ENCODE measurements at places on chromosomes 7 and 10.

GRCh38 chr7:128000854-128001265 is 30.4 kb downstream of the LRRC4 start:
- no peak for DNase-seq

DNA sequence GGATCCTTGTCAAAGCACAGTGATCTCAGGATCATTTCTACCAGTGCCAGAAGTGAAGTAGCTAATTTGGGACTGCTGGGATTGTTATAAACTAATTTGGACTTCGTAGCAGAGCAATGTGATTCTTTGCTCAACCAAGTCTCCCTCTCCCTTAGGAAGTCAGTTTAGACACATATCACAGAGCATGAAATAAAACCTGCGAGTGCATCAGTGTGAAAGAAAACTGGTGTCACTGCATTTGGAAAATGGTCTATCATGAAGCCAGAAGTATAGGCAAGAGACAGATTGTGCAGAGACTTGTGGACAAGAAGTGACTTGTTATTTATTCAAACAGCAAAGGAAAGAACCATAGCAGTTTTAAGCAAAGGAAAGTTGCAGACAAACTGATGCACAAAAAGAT is 560.5 kb upstream of the NRG3 start:
- no peak for DNase-seq

GRCh38 chr10:7335977-7336376 is 74.9 kb downstream of the SFMBT2 start:
- DNase-seq, result no peak

- DNase-seq, result no peak
Observed at GRCh38 chr7:155383756-155384491, 74.0 kb upstream of the EN2 start.

GRCh38 chr10:47101196-47101595 is 190.0 kb downstream of the PTPN20 start:
- DNase-seq, result no peak

- DNase-seq, result no peak
Observed at GRCh38 chr10:73585327-73585726, 5.8 kb downstream of the USP54 start.

DNA sequence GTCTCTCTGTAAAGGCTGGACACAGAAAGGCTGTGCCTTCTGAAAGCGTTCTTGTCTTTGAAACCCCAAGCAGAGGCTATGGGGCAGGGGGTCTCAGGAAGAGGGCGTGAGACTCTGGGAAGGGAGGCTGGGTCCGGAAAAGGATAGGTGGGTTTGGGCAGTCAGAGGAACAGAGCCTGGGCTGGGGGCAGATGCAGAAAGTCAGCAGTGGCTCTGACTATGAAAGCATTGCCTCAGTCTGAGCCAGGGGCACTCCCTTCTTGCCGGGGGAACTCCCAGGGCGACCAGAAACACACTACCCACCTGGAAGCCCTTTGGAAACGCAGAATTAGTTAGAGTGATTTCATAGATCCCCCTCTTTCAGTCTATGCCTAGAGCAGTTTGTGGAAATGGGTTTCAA is 72.0 kb downstream of the VWA2 start:
- DNase-seq, result no peak

GRCh38 chr7:39045231-39045630 is 67.5 kb downstream of the POU6F2 start:
- no peak for DNase-seq

DNA sequence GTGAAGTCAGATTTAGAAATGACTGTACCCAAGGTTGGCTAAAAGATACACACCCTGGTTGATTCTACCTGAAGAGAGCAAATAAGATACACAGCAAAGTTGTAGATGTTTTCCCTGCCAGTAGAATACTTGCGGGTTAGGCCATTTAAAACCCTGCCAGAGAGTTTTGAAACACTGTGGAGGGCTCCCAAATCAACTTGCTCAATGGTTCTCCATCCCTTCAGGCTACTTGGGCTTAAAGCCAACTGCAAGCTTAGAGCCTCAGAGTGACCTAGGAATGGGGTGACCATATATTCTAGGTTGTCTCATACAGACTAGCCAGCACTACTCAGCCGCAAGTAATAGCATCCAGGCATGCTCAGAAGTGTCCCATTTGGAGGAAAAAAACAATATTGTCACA is 10.0 kb downstream of the CAV1 start:
- DNase-seq, result no peak

GRCh38 chr10:3655528-3655927 is 129.5 kb downstream of the KLF6 start:
- DNase-seq, result no peak

DNA sequence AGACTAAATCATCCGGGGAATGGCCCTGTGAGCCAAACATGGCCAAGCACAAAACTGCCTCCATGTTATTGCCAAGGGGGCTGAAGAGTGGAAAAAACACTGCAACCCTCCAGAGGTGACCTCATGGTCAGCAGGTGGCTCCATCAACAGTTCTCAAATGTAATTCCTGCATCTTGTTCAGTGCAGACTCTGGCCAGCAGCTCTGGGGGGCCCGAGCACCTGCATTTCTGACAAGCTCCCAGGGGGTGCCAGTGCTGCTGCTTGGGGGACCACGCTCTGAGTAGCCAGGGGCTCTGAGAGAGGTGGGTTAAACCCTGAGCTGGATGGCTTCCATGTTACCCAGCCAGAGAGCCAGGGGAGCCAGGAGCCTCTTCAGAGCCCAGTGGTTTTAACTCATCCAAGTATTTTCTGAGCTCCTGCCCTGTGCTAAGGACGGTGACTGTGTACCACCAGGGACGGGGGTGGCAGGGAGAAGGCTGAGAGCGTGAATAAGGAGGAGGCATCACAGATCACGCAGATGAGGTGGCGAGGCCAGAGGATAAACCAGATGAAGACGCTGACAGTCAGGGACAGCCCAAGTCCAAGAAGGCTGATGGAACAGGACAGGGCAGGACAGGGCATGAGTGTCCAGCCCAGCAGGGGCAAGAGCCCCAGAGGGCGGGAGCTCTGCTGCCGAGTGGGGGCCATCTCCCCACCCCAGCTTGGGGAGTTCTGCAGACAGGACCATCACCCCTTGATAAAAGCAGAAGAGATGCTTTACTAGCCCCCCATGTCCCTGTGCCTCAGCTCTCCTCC is 52.9 kb downstream of the CLEC2L start:
- no peak for DNase-seq

DNA sequence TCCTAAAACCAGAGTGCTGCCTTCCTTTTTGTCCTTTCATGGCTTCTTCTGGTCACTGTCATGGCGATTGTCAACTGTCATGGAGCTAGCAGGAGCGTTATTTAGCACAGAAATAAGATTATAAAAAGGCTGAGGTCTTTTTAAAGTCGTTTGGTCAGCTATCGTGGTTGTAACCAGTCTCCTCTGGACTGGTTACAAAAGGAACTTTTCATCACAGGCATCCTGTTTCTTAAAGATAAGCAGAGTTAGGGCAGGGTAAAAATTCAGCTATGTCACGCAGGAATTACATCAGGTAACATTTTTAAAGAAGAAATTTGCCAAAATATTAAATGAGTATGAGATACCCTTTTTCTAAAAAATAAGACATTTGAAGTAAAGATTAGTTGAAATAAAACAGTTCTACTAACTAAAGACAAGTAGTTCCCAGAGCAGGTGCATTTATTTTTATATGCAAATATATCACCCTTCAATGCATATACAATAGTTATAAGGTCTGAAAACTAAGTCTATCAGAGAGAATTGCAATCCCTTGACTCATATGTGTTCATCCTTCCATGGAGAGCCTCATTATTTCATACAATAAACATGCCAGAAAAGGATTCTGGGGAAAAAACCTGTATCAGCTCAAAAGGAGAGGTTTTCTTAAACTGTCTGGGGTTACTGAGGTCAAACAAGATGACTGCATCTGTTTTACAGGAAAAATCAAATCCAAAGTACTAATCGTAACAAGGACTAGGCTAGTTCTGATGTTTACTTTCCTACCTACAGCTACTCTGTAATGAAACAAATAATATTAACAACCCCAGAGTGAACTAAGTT is 20.9 kb downstream of the FAM24A start:
- DNase-seq, result no peak

DNA sequence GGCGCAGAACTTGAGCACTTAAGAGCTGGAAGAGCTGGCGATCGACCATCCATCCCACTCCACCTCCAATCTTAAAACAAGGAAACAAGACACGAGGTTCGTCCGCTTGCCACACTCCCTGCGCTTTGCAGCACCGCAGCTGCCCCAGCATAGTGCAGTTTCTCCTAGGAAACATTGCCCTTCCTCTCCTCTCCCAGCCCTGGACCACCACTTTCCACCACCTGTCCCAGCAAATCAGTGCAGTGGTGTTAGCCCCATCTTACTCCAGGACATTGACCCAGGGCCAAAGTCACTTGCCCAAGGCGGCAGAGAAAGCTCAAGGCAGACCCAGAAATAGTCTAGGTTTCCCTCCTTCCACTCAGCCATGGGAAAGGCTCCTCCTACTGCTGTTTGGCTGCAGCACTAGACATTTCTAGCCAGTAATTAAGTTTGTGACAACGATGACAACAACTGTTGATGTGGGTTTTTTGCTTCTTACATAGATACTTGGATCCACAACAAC is 1.5 kb upstream of the PARD3 start:
- DNase-seq, result peak; percentile 30

DNA sequence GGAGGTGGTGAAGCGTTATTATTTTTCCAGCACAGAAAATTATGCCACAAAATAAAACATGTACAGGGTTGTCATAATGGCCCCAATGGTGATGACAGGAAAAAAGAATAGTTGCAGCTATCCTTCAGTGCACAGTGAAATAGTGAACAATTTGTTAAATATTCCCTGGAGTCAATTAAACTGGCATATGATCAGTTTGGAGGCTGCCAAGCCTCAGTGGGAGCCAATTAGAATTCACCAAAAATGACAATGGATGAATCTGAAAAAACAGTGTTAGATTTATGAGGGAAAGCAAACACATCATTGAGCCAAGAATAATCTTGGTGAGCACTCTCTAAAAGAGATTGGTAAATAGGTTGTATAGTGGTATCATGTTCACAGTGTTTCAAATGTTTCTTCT is 146.3 kb downstream of the OTUD1 start:
- DNase-seq, result no peak

DNA sequence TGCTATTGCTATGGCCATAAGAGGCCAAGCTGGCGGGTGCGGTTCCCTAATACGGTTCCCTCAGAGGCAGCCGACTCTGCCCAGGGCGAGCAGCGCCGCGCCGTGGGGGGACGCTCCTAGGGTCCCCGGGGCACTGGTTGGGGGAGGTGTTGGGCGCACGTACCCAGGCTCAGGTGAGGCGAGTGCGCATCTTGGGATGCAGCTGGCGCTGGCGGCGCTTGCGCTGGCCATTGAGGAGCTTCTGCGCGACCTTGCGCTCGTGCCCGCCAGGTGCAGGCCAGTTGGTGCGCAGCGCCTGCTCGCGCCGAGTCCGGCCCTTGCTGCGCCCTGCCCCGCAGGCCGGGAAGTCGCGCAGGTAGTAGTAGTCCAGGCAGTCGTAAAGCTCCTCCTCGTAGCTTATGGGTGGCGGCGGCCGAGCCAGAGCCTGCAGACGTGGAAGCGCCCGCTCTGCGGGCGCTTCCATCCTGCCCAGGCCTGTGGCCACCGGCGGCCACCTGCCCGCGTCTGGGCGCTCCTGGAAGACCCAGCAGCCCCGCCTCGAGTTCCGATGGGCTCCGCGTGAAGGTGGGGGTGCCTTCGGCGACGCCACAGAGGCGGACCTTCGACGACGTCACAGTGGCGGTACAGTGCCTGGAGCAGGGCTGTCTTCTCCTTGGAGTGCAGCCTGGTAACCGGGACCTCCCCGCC is at the start of gene NUPR2:
NUPR2 (minus strand) TSS at position 566 of the 687 bp plus-strand sequence; CDS start at position 463, 103 bp downstream.
- no peak for DNase-seq

- no peak for DNase-seq
Observed at GRCh38 chr10:54904833-54905232, 103.8 kb upstream of the PCDH15 start.

GRCh38 chr7:72467237-72467636 is 55.1 kb upstream of the CALN1 start:
- no peak for DNase-seq

GRCh38 chr7:112080441-112080840 is 125.8 kb downstream of the DOCK4 start:
- no peak for DNase-seq

DNA sequence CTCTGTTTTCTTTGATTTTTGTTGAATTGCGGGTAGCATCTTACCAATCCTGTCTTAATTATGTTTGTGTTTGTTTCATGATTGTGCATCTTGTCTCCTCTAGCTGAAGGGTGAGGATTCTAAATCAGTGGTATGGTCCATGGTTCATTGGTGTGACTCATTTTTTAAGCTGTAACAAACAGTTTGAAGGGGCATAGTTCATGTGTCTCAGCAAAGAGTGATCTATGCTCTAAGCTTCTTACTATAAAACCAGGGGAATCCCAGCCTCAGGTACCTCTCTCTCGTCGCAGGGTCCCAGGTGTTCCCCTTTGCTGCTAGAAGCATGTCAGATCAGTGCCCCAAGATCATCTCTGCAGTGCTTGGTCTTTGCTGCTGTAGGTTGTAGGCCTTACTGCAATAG is 100.1 kb downstream of the OTUD1 start:
- DNase-seq, result no peak

GRCh38 chr7:41694495-41694894 is 8.4 kb downstream of the INHBA start:
- no peak for DNase-seq

DNA sequence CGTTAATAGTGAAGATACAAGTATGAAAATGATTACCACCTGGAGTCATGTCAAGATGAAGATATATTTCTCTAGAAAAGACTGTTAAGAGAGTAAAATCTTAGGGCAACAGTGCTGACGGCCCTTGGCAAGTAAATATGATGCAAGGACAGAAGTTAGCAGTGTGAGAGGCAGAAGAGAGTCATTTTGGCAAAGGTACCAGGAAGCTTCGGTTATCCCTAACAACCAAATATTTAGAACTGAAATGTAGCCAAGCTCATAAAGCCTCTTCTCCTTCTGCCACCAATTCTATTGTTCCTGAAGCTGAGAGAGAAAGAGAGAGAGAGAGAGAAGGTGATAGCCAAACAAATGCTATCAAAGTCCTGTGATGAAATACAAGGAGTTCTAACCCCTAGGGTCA is 109.6 kb downstream of the MACC1 start:
- DNase-seq, result no peak

DNA sequence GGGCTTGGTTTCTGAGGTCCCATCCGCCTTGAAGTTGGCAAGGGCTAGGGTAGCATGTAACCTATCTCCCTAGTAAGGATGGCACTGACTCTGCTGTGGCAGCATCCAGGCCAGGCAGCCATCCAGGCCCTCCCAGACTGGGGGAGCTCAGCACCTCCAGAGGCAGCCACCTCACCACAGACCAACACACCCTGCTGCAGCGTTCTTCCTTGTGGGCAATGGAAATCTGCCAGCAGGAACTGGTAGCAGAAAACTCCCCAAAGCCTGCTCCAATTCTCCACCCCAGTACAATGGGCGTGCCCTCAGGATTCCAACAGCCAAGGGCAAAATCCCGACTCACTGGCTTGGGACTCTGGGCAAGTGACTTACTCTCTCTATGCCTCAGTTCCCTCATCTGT is 27.5 kb downstream of the DLG5 start:
- DNase-seq, result no peak

DNA sequence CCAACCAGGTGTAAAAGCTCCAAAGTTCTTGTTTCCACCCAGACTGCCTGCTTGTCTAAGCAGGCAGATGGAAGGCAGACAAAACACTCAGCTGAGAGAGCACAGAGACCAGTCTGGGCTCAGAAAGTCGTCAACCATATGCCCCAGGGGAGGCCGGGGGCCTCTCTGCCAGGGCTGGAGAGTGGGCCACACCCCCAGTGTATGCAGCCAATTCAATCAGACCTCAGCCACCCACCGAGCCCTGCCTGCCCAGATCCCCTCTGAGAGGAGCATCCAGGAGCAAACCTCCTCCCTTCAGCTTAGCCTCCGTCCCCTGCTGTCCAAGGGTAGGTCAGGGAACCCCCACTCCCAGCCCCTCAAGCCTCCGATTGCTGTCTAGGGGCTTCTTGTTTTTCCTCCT is 196.3 kb downstream of the LSM5 start:
- no peak for DNase-seq

- DNase-seq, result no peak
Observed at GRCh38 chr10:96986200-96986856, 154.2 kb downstream of the LCOR start.
